Endodermal cell (in vitro differentiated cells): ENCODE measurements at places on chromosomes 4 and X. TPM values are rescaled to one million over a fixed set of nuclear protein-coding genes. Genes with fewer than 3 reads are reported as not detected.

DGAT2L6 gene
- total RNA-seq, result not detected in 3 replicates

FGD1 gene
- 22.3 and 23.9 TPM in 2 replicates for total RNA-seq

DNA sequence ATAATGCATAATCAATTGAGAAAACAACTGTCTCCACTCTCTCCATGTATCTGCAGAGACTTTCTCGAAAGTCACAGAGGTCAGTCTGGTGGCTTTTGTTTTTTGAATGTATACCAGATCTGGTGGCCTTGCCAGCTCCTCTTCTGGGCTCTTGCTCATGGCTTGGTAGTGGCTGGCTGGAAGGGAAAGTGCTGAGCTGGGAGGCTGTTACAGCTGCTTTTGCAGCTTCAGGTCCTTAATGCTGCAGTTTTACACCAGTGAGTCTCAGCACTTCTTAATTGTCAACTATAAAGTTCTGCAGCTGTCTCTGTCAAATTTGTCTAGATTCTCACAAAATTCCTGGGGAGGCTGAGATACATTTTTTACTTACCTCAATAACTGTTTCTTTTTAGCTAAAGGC, 390.0 kb downstream of the GRXCR1 start:
- peak; percentile 43 for DNase-seq

DNA sequence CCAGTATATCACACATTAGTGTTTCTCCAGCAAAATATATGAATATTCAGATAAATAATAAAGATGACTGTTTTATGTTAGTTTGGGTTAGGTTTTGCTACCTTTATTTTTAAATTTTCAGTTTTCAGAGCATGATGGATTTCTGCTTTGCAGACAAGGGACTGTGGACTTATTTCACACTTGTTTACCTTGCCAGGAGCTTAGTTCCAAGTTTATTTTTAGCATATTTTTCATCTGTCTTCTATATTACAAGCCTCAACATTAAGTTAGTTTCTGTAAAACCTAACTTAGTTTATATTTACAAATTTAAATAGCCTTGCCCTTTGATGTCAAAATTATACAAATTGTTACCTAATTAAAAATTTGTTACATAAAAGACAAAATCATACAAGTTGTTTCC, 163.4 kb downstream of the FBXW7 start:
- no peak for DNase-seq

GRCh38 chr4:183766140-183766539, 107.0 kb downstream of the TRAPPC11 start:
- DNase-seq, result no peak

AWAT2 gene
- total RNA-seq, result not detected in 2 replicates

- no peak for DNase-seq
These were observed 5.5 kb downstream of the TCEAL9 start for GRCh38 chrX:103361798-103362197.

DNA sequence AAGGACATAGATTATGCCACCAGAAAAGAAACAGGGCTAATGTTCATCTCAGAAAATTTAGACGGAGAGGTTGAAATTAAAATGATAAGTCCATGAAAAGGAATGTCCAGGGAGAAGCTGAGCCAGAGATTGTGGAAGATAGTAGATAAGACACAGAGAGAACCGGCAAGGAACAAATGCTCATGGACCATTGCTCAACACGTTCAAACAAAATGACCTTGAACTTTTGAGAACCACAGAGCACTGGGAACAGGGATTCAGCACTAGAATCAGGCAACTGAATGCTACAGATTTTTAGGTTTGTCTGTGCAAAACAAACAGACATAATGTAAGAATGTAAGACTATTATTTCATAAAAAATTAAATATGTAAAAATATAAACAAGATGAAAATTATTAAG, 206.3 kb downstream of the PDGFC start:
- DNase-seq, result no peak

DNAJB14 gene
- total RNA-seq, result 50.5 to 62.5 TPM (median 55.0 TPM) in 3 replicates

DNA sequence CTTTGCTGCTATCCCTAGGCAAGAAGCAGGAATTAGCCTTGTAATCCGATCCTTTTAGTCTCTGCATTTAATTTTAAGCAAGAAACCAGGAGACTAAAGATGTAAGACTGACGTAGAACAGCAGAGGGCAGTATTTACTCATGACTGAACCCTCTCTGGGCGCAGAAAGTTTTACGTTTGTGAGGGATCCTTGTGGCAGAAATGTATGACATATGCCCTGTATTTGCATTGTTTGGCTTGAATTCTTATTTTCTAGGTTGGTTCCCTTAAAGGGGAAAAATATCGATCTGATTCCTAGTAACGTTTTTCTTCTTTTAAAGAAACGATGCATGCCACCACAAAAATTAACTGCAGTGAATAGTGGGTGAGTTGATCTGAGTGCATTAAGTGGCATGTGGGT, 1.3 kb upstream of the FAT4 start:
- peak; percentile 76 for DNase-seq

DNA sequence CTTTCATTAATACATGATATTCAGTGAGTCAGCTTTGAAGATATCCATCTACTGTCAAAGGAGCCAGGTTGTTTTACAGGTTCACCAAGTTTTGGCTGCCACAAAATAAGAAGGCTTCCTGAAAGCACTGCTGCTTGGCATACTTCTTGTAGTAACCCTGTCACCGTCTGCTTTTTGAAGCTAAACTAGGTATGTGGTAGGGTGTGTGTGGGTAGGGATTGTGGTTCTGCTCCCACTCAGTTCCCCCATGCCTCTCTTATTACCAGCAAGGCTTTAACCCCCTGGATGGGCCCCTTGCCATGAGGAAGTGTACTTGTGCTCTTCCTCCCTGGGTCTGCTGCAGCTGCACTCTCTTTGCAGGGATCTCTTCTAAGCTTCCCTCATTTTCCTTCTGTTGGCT, 191.2 kb downstream of the BANK1 start:
- peak; percentile 41 for DNase-seq

JADE3 gene
- 23.3 to 33.1 TPM (median 26.4 TPM) in 3 replicates for total RNA-seq

DNA sequence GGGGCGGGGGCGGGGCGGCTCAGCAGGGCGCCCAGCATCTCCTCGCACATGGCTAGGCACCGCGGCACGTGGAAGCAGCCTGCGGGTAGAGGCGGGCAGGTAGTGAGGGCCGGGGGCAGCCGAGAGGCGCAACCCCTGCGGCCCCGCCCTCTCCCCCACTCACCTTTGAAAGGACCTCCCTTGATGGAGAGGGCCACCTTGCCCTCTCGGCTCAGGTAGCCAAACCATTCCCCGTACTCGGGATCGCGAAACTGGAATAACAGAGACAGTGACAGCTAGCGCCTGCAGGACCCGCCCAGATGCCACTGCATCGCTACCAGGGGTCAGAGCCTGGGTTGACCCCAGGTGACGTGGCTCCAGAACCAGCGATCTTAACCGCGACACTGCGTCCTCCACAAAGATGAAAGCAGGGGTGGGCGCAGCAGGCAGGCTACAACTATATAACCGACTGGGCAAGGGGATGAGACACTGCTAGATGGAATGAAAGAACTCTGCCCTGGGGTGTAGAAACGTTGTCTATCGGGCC, 552 bp upstream of the NAA10 start:
- DNase-seq, result peak; percentile 75

- peak; percentile 77 for DNase-seq
These were observed 1.1 kb downstream of the AFF2 start for GRCh38 chrX:148501386-148502066.

DNA sequence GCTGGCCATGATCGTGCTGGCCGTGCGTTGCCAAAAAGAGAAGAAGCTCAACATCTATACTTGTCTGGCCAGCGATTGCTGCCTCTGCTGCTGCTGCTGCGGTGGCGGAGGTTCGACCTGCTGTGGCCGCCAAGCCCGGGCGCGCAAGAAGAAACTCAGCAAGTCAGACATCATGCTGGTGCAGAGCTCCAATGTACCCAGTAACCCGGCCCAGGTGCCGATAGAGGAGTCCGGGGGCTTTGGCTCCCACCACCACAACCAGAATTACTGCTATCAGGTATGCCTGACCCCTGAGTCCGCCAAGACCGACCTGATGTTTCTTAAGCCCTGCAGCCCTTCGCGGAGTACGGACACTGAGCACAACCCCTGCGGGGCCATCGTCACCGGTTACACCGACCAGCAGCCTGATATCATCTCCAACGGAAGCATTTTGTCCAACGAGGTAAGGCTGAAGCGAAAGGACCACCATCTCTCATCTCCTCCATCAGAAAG, 3.3 kb downstream of the PCDH10 start:
- peak; percentile 74 for DNase-seq

GRCh38 chr4:5979981-5980380, 38.2 kb downstream of the C4orf50 start:
- DNase-seq, result peak; percentile 94

FAM9A gene
- not detected in 2 replicates for total RNA-seq

DNA sequence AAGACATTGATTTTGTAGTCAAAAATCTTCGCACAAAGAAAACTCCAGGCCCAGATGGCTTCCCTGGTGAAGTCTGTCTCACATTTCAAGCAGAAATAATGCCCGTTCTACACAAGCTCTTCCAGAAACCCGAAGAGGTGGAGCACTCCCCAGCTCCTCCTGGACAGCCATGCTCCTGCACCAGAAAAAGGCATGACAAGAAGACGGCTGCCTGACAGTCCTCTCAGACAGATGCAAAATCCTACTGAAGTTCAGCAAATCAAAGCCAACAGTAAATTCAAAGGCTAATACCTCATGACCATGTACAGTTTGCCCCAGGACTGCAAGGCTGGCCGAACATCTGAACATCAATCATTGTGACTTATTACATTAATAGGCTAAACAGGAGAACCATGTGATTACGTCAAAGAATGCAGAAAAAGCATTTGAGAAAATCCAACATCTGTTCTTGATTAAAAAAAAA, 30.8 kb upstream of the MXD4 start:
- DNase-seq, result no peak

GRCh38 chr4:128758314-128758922, 51.1 kb upstream of the JADE1 start:
- DNase-seq, result no peak

FANCB gene
- 8.9 to 18.7 TPM (median 15.2 TPM) in 3 replicates for total RNA-seq

SPATA18 gene
- 3.3 TPM in 2 replicates for total RNA-seq

VEGFC gene
- 0.52 and 0.95 TPM in 2 replicates for total RNA-seq

INTU gene
- 18.1 and 20.5 TPM in 2 replicates for total RNA-seq

GRCh38 chr4:74158466-74159142, 686 bp downstream of the MTHFD2L start:
- no peak for DNase-seq

DNA sequence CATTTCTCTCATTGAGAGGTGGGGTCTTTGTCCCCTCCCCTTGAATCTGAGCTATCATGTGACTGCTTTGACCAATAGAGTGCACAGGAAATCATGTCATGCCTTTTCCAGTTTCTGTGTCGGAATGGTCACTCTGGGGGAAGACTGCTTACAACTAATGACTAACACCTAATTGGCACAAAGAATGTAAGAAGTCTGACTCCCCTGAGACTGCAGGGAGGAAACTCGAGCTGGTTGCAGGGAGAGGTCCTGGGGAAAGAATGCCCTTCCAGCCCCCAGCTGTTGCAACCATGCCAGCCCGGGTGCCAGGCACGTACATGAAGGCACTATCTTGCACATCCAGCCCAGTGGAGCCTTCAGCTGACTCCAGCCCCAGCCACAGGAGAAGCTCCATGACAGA, 254.2 kb downstream of the DHX15 start:
- DNase-seq, result no peak
